ENCODE measurements at places on chromosomes 3 and 15. TPM values are rescaled to one million over a fixed set of nuclear protein-coding genes. Genes with fewer than 3 reads are reported as not detected.

Gene KIF15
- 4.9 TPM for total RNA-seq

Gene CLDN1
- 12.4 TPM for total RNA-seq

Gene EOMES
- total RNA-seq = not detected

Gene FBXO40
- total RNA-seq = not detected

Gene GPR176
- total RNA-seq = 47.6 TPM

Gene PLCL2
- 3.6 TPM for total RNA-seq

Gene SAXO2
- total RNA-seq = not detected

Gene CNTN6
- total RNA-seq = not detected

Gene PCSK6
- 0.32 TPM for total RNA-seq

Gene EFCC1
- total RNA-seq = 0.65 TPM

Gene IL17RD
- 2.3 TPM for total RNA-seq

Gene SCAMP2
- 63.5 TPM for total RNA-seq

Gene CCDC9B
- total RNA-seq = 3.0 TPM

Gene COPB2
- total RNA-seq = 148 TPM

Gene THSD4
- total RNA-seq = 2.6 TPM

Gene GBE1
- 53.4 TPM for total RNA-seq

Gene CCR2
- total RNA-seq = not detected

Gene LSAMP
- total RNA-seq = 1.6 TPM

Gene GTF2E1
- total RNA-seq = 12.0 TPM

Gene STARD5
- 4.3 TPM for total RNA-seq

Gene LPCAT4
- total RNA-seq = 8.8 TPM
